Hair follicle dermal papilla cell (primary cell): ENCODE measurements at places on chromosomes 4 and X. TPM values are rescaled to one million over a fixed set of nuclear protein-coding genes. Genes with fewer than 3 reads are reported as not detected.

Gene TMEM31
- not detected in 2 replicates for total RNA-seq

Gene FAM193A
- total RNA-seq = 21.5 and 26.8 TPM in 2 replicates

Gene IQSEC2
- total RNA-seq = 24.0 and 28.2 TPM in 2 replicates

Gene NFKB1
- total RNA-seq = 41.0 and 47.9 TPM in 2 replicates

Gene CFAP99
- total RNA-seq = not detected in 2 replicates

Gene CT45A2
- total RNA-seq = not detected in 2 replicates

Gene SHROOM3
- total RNA-seq = 24.8 and 27.7 TPM in 2 replicates

Gene ANKRD17
- total RNA-seq = 63.6 and 73.5 TPM in 2 replicates

Gene ESX1
- total RNA-seq = not detected in 2 replicates
